Kidney tubule cell (primary cell): ENCODE measurements at places on chromosomes 16 and 17.

DNA sequence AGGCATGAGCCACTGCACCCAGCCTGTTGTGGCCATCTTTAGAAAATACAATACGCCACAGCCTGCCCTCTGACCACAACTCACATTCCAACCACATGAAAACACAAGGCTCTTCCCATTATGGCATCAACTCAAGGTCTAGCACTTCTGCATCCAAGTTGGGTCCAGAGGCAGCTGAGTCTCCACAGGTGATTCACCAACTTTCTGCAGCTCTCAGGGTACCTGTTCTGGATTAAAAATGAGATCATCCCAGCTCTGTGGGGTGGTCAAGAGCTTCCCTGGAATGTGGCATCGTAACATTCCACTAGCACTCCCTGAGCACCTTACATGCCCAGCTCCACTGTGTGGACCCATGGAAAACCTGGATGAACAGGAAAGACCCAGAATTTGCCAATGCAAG, 9.9 kb upstream of the GUCY2D start:
- peak; percentile 99 for DNase-seq

DNA sequence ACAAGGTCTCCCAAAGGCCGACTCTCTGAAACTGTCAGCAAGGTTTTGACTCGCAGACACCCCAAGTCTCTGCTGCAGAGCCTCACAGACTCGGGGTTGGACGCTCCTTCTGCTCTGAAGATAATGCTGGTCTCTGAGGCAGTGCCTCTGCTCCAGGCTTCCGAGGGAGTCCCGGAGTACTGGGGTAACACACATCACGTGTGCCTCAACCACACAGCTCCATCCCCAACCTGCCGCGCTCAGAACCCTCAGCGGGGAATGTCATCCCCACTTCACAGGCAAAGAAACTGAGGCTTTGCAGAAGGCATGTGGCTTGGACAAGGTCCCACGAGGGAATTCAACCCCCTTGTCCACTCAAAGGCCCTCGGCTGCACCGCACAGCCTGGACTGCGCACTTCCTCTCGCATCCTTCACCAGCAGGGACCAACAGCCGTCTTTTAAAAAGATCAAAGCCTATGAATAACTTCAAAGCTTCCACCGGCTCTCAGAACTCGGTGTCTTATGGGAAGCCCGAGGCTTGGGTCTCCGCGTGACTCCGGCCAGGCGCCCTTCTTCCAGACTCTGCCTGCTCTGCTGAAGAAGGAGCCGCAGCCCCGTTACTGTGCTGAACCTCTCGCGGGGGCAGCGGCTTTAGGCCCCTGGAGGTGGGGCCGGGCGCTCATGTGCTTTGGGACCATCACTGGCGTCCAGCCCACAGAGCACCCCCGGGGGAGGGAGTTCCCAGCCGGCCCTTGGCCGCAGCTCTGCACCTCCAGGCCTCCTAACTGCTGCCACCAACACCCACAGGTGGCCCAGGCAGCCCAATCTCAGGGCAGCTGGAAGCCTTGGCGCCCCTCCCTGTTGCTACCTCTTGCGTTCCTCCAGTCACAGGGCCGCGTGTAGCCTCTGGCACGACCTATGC, 2.2 kb downstream of the TMEM204 start:
- DNase-seq = no peak

GRCh38 chr17:19002805-19003542, 1.6 kb downstream of the FAM83G start:
- peak; percentile 37 for DNase-seq

- no peak for DNase-seq
These were observed 3.7 kb upstream of the VAT1L start for GRCh38 chr16:77784441-77785372.

GRCh38 chr17:53409588-53409987, 413.1 kb upstream of the KIF2B start:
- no peak for DNase-seq

GRCh38 chr17:1553354-1554266, 9.0 kb downstream of the PITPNA start:
- DNase-seq = no peak

- DNase-seq = no peak
These were observed 75.6 kb downstream of the SPECC1 start for GRCh38 chr17:20084621-20085282.
